Skin of body (tissue), 3 donors: ENCODE measurements at places on chromosomes 2 and 18. TPM values are rescaled to one million over a fixed set of nuclear protein-coding genes. Genes with fewer than 3 reads are reported as not detected.

DNA sequence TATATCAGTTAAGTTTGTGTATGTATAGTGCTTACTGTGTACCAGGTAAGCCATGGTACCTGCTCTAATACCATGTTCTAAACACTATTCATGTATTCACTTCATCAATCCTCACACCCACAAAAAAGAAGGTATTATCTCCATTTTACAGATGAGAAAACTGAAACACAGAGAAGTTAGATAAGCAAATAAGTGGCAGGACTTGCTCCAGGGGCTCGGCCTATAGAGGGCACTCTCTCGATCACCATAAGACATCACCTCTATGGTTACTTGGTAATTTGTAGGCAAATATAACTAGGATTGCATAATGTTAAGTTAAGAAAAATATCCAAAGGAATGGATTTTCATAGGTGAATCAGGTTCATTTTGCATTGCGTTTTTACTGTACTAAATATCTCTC, 118.1 kb upstream of the FN1 start:
- no peak for DNase-seq

GRCh38 chr18:74456017-74456348, 1.1 kb downstream of the DIPK1C start:
- no peak for DNase-seq

Gene AKAIN1
- not detected for total RNA-seq

Gene THAP4
- 20.0 TPM for total RNA-seq

Gene GKN1
- total RNA-seq, result not detected
